T1000 (cell line): ENCODE measurements at places on chromosomes 12 and 14.
A peak's percentile ranks its signal among the peaks of the same experiment; 100 is the strongest.

DNA sequence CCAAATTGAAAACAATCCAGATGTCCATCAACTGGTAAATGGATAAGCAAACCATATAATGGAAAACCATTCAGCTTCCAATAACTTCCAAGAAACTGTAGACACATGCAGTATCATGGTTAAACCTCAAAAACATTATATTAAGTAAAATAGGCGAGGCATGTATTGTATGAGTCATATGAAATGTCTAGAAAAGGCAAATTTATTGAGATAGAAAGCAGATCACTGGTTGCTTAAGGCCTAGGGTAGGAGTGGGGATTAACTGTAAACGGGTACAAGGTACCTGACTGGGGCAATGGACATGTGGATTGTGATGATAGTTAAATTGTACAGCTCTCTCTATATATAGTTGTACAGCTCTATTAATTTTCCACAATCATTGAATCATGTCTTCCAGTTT is 21.3 kb upstream of the PAPLN start:
- DNase-seq, result no peak

GRCh38 chr12:115857160-115857920 is 420.2 kb downstream of the MED13L start:
- DNase-seq, result no peak

GRCh38 chr12:24839268-24839791 is 109.6 kb downstream of the BCAT1 start:
- DNase-seq, result no peak

- DNase-seq, result no peak
Observed at GRCh38 chr14:50845166-50845565, 14.2 kb upstream of the NIN start.

DNA sequence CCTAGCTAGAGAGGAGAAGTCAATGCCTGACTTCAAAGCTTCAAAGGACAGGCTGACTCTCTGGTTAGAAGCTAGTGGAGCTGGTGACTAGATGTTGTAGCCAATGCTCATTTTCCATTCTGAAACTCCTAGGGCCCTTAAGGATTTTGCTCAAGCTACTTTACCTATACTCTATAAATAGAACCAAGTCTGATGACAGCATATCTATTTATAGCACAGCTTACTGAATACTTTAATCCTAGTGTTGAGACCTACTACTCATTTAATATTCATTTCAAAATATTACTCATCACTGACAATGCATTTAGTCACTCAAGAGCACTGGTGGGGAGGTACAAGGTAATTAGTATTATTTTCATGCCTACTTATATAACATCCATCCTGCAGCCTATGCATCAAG is 137.2 kb upstream of the PELI2 start:
- DNase-seq, result no peak

DNA sequence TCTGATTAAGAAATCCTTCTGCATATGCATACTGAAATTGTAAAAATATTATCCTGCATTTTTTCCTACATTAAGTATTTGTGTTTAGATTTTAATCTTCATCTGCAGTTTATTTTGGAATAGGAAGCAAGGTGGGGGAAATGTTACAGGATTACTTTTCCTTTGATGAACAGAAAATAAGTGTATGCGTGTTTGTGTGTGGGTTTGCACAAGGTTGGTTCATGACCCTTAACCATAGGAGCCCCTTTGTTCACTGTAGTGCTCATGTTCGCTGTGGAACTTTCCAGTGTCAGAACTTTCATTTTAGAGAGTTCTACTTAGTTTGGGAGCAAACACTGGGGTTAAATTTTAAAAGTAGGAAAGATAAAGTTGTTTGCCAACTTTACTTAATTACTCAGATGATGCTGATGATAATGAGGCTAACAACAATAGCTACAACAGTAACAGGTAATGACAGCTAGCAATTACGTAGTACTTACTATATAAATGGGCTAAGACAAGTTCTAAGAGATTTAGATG is 6.4 kb upstream of the A2M start:
- no peak for DNase-seq

- DNase-seq, result no peak
Observed at GRCh38 chr14:63940387-63940786, 87.6 kb downstream of the SYNE2 start.

GRCh38 chr14:63896278-63896720 is 43.5 kb downstream of the SYNE2 start:
- DNase-seq, result no peak

DNA sequence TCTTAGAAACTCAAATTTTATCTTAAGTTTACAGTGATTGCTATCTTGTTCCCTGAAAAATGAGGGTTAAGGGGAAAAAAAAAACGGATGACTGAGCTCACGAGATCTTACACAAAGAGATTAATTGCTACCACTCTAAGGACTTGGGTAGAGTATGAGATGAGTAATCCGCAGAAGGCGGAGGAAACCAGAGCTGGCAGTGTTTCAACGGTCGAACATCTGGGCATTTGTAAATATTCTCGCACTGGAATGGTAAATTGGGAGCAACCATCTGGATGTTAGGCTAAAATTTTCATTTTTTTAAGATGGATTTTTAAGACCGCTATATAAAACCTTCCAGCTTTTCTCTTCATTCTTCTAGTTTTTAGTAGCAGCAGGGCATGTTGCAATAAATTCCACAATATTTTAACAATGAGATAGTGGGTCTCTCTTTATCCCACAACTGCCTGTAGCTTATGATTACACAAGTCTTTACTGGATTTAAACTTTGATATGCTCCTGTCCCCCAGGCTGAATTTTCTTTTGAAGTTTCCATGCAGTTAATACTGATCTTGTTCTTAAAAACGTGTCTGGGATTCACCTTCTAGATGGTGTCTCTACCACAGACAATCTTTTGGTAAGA is 1324.1 kb downstream of the AACS start:
- peak; percentile 18 for DNase-seq

DNA sequence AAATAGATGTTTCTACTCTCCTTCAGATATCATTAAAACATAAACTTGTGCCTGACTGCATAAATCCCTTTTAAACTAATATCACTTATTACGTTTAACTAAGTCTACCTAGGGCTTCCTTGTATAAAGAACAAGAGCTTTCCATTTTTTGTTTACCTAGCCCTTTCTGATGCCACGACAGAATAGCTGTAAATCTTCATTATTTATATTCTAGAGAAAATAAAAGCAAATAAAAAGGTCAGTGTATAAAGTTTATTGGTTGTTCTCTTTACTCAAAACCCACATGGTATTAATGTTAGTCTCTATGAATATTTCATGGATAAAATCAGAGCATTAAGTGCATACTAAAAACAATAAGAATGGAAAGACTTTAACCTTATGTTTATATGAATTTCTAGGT is 269.1 kb downstream of the NAV3 start:
- no peak for DNase-seq

GRCh38 chr12:11134305-11134704 is at the start of gene TAS2R30:
Gene TAS2R30, minus strand, starts transcription at chr12:11134644. Its CDS starts 400 bp downstream, at chr12:11134244.
- no peak for DNase-seq

- no peak for DNase-seq
Observed at GRCh38 chr12:20508359-20508758, 140.0 kb downstream of the PDE3A start.

- DNase-seq, result no peak
Observed at GRCh38 chr14:31057035-31057434, 30.9 kb upstream of the STRN3 start.

DNA sequence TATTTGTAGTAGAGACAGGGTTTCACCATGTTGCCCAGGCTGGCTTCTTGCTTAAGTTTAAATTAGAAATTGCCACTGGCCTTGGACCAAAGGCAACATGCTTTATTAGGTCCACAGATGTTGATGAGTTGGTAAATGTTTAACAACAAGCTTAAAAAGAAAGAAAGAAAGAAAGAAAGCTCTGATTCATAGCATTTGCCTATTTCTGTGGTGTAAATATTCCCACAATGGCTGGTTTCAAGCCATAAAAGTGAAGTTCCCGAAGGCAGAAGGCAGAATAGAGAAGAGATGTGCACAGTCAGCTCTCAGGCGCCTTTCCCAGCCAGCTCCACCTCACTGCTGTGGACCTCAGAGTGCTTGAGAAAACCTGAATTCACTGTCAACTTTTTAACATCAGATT is 26.4 kb downstream of the KCNK13 start:
- no peak for DNase-seq

DNA sequence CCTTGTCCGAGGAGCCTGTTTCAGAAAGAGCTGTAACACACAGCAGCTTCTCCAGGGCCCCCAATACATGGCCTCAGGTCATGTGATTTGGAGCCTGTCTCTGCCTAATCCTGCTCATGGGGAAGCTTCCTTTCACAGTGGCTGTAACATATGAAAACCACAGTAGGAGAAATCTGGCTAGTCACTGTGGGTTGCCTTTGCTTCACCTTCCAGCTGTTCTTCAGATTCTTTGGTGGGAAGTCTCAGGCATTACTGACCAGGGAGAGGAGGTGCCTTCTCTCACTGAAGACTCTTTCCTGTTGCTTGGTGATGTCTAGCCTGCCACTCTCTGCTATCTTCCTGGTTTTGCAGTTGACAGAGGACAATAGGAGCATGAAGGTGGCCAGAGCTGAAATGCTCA is 350.6 kb downstream of the DPF3 start:
- no peak for DNase-seq

- DNase-seq, result no peak
Observed at GRCh38 chr14:106877517-106877916, 1351.1 kb downstream of the TMEM121 start.

GRCh38 chr12:108425238-108425795 is 86.2 kb upstream of the CMKLR1 start:
- no peak for DNase-seq

DNA sequence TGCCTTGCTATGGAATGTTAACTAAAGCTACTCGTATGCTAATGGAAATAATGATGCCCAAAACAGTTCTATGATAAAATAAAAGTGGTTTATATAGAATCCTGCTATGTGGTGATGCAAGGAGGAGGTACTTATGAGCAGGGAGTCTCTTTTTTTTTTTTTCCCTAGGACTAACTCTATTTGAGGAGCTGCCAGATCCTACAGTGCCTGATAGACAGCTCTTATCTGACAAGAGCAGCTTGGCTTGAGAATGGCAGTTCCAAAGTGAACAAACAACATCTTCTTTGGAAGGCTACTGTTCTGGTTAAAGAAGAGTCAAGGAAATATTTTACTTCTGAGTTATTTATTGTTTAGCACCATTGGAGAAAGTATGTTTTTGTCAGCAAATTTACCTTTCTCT is 10.2 kb upstream of the ACSM4 start:
- no peak for DNase-seq

DNA sequence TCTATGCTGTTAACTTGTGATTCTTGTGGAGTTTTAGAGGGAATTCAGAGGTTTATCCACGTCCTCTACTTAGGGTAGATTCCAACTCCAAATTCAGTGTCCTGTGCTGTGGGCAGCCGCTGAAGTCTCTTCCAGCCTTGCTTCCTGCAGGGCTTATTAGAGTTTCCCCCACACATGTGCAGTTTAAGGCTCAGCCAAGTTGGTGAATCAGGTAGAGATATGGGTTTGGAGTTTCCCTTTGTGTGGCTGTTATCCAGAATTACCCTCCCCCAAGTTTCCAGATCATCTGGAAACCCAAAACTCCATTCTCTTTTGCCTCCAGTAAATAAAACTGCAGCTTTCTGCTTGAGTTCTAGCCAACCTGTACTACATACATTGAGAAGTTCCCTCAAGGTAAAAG is 853.7 kb downstream of the GALC start:
- no peak for DNase-seq

- no peak for DNase-seq
Observed at GRCh38 chr12:6135071-6135470, 10.6 kb upstream of the VWF start.

DNA sequence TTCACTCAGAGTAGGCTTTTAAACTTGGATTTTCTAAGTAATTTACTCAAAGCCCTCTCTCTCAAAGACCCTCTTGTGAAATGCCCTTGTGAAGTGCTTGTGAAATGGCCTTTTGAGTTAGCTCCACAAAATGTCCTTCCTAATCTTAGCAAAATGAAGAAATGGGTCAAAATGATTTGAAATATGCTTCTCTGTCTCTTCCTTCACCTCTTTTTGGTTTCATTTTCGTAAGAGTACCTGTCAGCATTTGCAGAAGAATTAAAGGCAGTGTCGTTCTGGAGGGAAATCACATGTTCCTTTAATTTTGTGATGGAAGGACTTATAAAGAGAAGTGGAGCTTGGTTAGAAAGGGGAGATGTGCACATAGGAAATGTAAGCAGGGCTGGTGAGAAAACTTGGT is 93.7 kb downstream of the HMGA2 start:
- no peak for DNase-seq

GRCh38 chr12:79707830-79708229 is 17.1 kb upstream of the PAWR start:
- no peak for DNase-seq

DNA sequence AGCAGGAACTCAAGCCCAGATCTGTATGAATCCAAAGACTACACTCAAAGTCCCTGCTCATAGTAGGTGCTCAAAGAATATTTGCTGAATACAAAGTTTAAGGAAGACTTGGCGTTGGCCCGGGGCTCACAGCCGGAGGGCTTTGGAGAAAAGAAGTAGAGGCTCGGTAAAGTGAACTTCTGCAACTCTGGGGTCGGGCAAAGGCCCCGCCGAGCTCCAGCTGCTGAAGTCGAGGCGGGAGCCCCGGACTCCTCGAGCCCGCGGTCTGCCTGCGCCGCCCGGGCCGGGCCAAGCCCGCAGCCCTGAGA is 335 bp downstream of the GCN1 start:
- no peak for DNase-seq

GRCh38 chr12:26275313-26276131 is 80.1 kb downstream of the SSPN start:
- peak; percentile 59 for DNase-seq

DNA sequence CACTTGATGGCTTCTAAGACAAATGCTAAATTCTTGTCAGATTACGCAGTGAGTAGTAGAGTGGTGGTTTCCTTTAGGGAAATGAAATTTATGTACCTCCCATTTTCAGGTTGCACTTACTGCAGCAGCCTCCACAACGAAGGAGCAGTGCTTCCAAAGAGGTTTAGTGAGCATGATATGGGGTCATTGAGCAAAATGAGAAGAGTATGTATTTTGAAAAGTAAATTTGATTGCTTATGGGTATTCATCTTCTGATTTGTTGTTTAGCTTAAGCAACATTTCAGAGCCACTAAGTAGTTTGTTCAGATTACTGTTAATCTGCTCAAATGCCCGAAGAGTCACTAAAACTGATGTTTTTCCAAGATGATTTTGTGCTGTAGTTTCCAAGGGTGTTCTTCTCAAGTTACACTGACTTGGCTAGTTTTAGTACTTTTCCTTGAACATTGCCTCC is 493.6 kb downstream of the PCNX1 start:
- DNase-seq, result no peak

DNA sequence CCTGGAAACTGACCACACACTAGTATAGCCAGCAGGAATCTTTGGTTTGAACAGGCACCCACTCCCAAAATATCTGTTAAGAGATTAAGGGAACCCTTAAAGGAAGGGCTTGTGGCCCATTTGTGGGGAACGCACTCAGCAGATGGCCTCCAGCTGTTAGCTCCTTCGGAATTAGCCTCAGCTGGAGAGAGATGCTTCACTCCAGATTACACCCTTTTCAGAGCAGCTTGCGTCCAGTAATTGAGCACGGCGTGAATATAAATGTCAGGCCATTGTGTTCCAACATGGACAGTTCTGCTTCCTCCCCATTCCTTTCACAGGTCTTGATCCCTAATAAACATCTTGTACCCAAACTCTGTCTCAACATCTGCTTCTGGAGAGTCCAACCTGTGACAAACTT is 397.8 kb downstream of the SEC23A start:
- no peak for DNase-seq
